ENCODE measurements at places on chromosomes 7 and 10.

DNA sequence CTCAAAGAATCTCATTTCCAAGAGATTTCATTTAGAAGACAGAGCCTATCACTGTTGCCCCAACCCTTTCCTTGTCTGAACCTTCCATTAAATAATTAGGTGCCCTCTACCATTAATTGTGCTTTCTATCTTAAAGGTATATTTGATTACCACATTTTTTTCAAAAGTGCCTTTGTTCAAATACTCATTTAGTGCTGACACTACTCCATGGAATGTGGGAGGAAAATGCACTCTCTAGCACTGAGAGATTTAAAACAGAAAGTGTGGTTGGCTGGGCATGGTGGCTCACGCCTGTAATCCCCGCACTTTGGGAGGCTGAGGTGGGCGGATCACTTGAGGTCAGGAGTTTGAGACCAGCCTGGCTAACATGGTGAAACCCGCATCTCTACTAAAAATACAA, 119.8 kb downstream of the CACNA2D1 start:
- no peak for DNase-seq

DNA sequence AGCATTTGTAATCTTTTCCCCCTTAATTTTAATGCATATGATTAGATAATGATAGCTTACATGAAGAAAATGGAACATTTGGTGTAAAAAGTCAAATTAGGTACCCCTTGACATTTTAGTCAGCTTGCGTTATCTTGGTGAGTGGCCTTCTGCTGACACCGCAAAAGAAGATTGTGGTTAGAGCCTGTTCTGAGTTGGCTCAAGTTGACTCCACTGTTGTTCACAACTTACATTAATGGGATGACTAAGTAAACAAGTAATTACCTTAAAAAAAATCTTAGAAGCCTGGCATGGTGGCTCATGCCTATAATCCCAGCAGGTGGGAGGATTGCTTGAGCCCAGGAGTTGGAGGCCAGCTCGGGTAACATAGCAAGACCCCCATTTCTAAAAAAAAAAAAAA, 24.2 kb downstream of the TRRAP start:
- DNase-seq = no peak

- no peak for DNase-seq
These were observed 8.0 kb downstream of the RSU1 start for GRCh38 chr10:16809074-16809718.

- DNase-seq = no peak
These were observed 149.2 kb downstream of the GNAT3 start for GRCh38 chr7:80362677-80363076.

GRCh38 chr7:107847168-107847835, 43.7 kb upstream of the DLD start:
- no peak for DNase-seq

GRCh38 chr7:1246871-1247526, 14.3 kb downstream of the UNCX start:
- no peak for DNase-seq

GRCh38 chr7:95684037-95684436, 87.7 kb upstream of the PDK4 start:
- no peak for DNase-seq

GRCh38 chr10:133130602-133131001, 29.4 kb upstream of the KNDC1 start:
- no peak for DNase-seq
